ENCODE measurements at places on chromosomes 1 and 21.

GRCh38 chr1:42924851-42925760 is 33.6 kb downstream of the SLC2A1 start:
- peaks cover 12% of the 10 kb centered on the region for H3K4me1 ChIP-seq
- H3K27ac ChIP-seq, result peak overlapping the region; percentile 97
- no peaks in the 10 kb centered on the region for H3K36me3 ChIP-seq
- DNase-seq, result no peak
- H3K4me3 ChIP-seq, result peak overlapping the region; percentile 70

GRCh38 chr21:45854690-45855247 is 126.8 kb upstream of the COL6A1 start:
- H3K36me3 ChIP-seq, result no peaks in the 10 kb centered on the region
- H3K27me3 ChIP-seq, result no peaks in the 10 kb centered on the region
- H3K4me3 ChIP-seq, result no peak overlapping the region
- DNase-seq, result no peak
- no peaks in the 10 kb centered on the region for H3K4me1 ChIP-seq
- H3K27ac ChIP-seq, result no peak overlapping the region

DNA sequence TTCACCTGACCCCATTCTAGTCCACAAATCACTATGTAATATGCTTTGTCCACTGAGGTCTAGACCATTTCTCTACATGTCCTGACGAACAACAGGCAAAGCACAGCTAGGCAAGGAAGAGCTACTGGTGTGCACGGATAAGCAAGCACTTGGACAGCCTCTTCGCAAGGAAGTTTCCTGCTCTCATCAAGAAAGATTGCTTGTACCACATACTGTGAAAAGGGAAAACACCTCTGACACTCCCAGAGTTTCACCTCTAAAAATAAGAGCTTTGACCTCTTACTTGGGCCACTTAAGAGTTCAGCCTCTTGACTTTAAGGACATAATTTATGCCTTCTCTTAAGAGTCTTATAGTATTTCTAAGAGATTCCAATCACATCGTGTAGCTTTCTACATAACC is 36.0 kb upstream of the LPAR3 start:
- H3K4me1 ChIP-seq, result no peaks in the 10 kb centered on the region
- no peaks in the 10 kb centered on the region for H3K27me3 ChIP-seq
- H3K27ac ChIP-seq, result no peak overlapping the region
- no peak overlapping the region for H3K4me3 ChIP-seq
- no peaks in the 10 kb centered on the region for H3K36me3 ChIP-seq

- H3K4me3 ChIP-seq, result no peak overlapping the region
- no peaks in the 10 kb centered on the region for H3K36me3 ChIP-seq
- no peak overlapping the region for H3K27ac ChIP-seq
- no peaks in the 10 kb centered on the region for H3K4me1 ChIP-seq
Observed at GRCh38 chr1:50858761-50859160, 101.3 kb downstream of the FAF1 start.
